ENCODE measurements at places on chromosomes 2 and 18.

DNA sequence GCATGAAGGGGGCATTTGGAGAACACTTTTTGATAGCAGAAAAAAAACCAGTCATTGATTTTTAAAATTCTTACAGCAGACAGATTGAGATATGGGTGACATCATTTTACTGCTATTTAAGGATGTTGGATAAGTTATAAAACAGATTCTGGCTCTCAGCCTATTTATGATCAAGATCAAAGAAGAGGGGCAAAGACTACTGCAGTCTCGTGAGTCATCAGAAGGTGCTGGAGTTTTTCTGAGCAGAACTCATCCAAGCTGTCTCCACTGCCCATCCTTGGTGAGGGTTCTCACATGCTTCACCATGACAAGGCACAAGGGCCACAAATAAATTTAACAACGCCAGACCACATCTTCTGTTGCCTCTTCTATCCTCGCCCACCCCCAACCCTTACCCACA, 58.8 kb downstream of the ST6GAL2 start:
- DNase-seq = no peak

GRCh38 chr2:69177063-69177771, 164.2 kb downstream of the ANTXR1 start:
- peak; percentile 94 for DNase-seq

DNA sequence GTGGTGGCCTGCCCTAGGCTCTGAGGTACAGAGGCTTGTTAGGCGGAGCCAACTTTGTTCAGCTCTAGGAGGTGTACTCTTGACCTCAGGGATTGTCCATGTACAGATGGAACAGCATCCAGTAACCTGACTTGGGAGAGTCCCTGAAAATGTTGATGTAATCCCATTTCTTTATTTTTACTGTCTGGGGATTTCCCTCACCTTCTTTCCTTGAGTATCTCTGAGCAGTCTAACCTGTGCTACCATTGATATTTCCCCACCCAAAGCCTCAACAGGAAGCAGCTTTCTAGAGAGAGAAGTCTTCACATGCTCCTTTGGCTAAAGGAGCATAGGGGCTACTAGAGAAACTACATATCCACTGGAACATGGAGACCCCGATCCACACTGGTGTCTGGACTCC, 10.4 kb downstream of the IL36A start:
- no peak for DNase-seq

DNA sequence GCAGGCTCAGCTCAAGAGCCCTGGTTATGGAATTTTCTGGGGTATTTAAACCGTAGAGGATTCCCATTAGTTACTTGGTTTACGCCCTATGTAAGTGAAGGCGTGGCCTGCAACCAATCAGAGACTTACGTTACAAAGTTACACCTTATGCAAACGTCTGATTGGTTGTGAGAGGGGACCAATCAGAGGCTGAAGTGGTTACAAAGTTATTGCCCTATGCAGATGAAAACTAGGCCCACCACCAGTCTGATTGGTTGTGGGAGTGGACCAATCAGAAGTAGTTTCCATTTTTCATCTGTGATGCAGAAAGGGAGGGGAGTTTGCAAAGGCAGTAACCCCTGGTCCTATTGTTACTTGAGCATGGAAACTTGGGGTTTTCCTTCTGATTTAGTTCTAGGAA, 49.1 kb downstream of the DLGAP1 start:
- no peak for DNase-seq

- no peak for DNase-seq
These were observed 1.1 kb downstream of the HADHB start for GRCh38 chr2:26245810-26246209.

- no peak for DNase-seq
These were observed 36.1 kb upstream of the ANKRD62 start for GRCh38 chr18:12057419-12058039.

GRCh38 chr18:77132369-77133050, at the start of gene MBP:
Gene MBP (minus strand): TSS chr18:77132783. CDS start chr18:77105261, 27,522 bp downstream.
- DNase-seq = peak; percentile 65

- no peak for DNase-seq
These were observed 25.6 kb downstream of the GLI2 start for GRCh38 chr2:120761164-120761861.

DNA sequence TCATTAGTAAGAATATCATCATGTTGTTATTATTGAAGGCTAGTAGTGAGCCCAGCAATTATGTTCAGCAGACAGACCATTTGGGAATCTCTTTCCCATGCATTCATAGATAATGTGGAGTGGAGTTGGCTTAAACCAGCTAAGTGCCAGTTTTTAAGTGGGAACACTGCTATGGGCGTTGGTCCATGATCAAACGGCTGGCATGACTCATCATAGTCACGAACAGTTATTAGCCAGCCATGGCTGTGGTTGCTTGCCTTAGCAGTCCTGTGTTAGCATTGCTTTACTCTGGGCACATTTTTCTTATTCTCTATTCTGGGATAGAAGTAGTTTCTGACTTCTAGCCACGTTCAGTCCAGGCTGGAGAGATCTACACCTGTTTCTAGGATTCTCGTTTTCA, 17.7 kb downstream of the EIF4E2 start:
- no peak for DNase-seq

GRCh38 chr2:199147216-199147615, 310.5 kb downstream of the SATB2 start:
- no peak for DNase-seq

DNA sequence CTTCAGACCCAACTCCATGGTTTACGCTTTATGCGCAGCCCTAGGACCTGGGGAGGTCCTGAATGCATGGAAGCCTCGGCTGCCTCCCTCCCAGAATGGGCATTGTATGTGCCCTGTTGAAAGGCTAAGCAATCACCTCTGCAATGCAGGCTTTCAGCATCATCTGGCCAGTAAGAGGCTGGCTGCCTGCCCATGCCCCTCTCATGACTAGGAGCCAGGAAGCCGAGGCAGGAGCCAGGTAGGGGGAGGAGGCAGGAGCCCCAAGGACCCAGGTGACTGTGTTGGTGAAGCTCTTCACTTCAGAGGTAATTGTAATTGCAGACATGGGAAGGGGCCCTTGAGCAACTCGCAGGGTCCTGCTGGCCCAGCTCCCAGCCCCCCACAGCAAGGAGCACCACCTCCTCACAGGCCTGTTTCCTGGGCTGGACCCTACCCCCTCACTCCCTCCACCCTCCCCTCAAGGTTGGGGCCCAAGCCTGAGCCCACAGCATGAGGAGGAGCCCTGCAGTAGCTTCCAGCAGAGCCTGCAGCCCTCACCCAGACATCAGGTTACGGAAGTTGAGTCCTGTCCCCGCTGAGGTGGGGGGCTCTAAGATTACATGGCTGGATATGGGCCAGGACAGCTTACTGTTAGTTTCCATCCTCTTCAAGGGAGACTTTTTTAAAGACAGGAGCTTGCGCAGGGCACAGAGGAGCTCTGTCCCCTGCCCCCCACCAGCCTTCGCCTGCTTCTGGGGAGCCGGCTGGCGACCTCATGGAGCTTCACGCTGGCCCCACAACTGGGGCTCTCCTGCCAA, 21.9 kb downstream of the CRACDL start:
- DNase-seq = no peak

Data from HL-60 (cell line).